ENCODE measurements at places on chromosomes 1 and 21. TPM values are rescaled to one million over a fixed set of nuclear protein-coding genes. Genes with fewer than 3 reads are reported as not detected.
A peak's percentile ranks its signal among the peaks of the same experiment; 100 is the strongest.

DNA sequence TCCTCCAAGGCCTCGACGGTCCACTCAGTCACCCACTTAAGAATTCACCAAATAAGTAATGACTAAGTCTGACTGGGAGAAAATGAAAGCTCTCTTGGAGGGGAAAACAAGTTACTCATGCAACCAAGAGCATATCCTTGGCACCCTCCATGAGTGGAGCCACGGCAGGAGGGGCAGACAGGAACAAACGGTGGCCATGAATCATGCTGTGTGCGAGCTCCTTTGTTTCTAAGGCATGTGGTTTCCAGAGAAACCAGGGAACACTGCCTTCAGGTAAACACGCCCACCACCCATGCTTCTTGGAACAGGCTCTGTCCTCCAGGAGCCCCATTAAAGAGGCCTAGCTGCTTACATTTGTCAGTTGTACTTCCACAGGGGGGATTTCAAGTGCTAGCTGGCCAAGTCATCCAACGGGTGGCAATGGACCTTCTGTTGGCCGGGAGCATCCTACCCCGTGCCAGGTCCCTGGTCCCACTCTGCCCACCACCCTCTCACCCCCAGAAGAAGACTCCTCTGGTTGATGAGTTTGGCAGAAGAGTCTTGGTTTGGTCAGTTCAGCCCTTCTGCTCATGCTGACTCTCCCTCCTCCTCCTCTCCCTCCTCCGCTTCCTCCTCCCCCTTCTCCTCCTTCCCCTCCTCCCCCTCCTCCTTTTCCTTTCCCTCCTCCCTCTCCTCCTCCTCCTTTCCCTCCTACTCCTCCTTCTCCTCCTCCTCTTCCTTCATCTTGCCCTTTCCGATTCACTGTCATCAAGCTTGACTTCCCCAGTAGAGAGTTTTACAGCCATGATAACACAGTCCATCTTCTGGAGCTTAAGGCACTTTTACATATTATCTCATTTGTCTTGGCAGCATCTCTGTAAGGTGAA lies 107.6 kb downstream of the CCDC185 start:
- no peaks in the 10 kb centered on the region for H3K36me3 ChIP-seq
- DNase-seq = no peak
- no peaks in the 10 kb centered on the region for H3K27me3 ChIP-seq
- no peak overlapping the region for H3K27ac ChIP-seq

DNA sequence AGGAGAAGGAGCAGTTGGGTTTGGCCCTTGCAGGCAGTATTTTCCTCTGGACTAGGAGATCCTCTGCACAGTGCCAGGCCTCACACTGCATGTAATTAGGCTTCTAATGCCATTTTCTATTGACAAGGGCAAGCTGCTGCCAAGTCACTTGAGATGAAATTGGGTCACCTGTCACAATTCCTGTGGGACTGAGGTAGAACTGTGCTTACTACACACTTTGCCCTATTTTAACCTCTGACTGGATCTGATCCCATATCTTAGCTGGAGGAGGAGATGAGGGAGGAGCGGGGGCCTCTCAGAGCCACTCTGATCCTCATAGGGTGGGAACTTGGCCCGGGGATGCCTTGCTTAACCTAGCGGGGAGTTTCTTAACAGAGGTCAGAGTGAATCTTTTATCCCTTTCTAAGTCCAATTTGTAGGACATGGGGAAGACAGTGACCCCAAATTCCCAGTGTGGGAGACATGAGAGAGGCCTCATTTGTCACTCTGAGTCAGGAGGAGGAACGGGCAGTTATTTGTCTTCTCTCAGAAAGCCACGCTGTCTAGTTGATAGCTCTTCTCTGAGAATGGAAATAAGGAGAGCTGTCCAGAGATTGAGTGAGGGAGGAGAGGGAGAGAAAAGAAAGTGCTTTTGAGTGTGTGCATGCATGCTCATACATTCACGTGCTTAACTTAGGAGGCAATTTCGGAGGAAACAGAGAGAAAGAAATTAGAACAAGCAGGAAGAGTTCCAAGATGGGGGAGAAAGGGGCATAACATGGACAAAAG lies 121.3 kb downstream of the CACNA1E start:
- no peak overlapping the region for H3K4me3 ChIP-seq
- no peak for DNase-seq
- no peaks in the 10 kb centered on the region for H3K27me3 ChIP-seq

CYYR1 gene
- 24.8 TPM for total RNA-seq

GRCh38 chr1:22056043-22056442 lies 3.5 kb downstream of the CDC42 start:
- H3K4me1 ChIP-seq = no peaks in the 10 kb centered on the region
- no peak overlapping the region for H3K27ac ChIP-seq
- no peaks in the 10 kb centered on the region for H3K36me3 ChIP-seq

FAM72D gene
- total RNA-seq = 0.24 TPM

DNA sequence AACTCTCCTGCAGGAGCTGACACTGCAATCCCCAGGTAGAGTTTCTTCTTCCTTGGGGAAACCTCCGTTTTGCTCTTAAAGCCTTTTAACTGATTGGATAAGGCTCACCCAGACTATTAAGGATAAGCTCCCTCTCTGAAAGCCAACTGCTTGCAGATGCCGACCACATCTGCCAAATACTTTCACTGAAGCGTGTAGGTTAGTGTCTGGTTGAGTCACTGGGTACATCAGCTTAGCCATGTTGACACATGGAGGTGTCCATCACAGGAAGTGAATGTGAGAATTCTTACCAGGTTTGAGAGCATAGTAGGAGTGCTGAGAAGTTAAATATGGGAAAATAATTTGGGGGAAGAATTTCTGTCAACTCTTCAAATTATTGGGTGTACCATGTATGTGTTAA lies 202.0 kb downstream of the AJAP1 start:
- no peak overlapping the region for H3K4me3 ChIP-seq
- no peaks in the 10 kb centered on the region for H3K27me3 ChIP-seq
- no peaks in the 10 kb centered on the region for H3K4me1 ChIP-seq
- no peak for DNase-seq

CBR1 gene
- total RNA-seq = 26.4 TPM

- H3K4me1 ChIP-seq = peaks cover 2% of the 10 kb centered on the region
- H3K4me3 ChIP-seq = no peak overlapping the region
- no peak for DNase-seq
- no peaks in the 10 kb centered on the region for H3K27me3 ChIP-seq
- H3K36me3 ChIP-seq = no peaks in the 10 kb centered on the region
These were observed 6.4 kb downstream of the XCL1 start for GRCh38 chr1:168582688-168583336.

- no peak overlapping the region for H3K4me3 ChIP-seq
- no peak for DNase-seq
- no peaks in the 10 kb centered on the region for H3K4me1 ChIP-seq
- no peaks in the 10 kb centered on the region for H3K27me3 ChIP-seq
- H3K36me3 ChIP-seq = no peaks in the 10 kb centered on the region
These were observed 86.7 kb downstream of the PEX14 start for GRCh38 chr1:10561497-10561896.

GRCh38 chr1:221897321-221897721 lies 155.4 kb upstream of the DUSP10 start:
- no peaks in the 10 kb centered on the region for H3K27me3 ChIP-seq
- H3K27ac ChIP-seq = no peak overlapping the region
- DNase-seq = no peak

GRCh38 chr1:21896652-21897532 lies 40.2 kb downstream of the HSPG2 start:
- H3K4me1 ChIP-seq = no peaks in the 10 kb centered on the region
- no peaks in the 10 kb centered on the region for H3K36me3 ChIP-seq
- peak; percentile 82 for DNase-seq
- no peaks in the 10 kb centered on the region for H3K27me3 ChIP-seq
- no peak overlapping the region for H3K4me3 ChIP-seq
- peak overlapping the region; percentile 48 for H3K27ac ChIP-seq

DNA sequence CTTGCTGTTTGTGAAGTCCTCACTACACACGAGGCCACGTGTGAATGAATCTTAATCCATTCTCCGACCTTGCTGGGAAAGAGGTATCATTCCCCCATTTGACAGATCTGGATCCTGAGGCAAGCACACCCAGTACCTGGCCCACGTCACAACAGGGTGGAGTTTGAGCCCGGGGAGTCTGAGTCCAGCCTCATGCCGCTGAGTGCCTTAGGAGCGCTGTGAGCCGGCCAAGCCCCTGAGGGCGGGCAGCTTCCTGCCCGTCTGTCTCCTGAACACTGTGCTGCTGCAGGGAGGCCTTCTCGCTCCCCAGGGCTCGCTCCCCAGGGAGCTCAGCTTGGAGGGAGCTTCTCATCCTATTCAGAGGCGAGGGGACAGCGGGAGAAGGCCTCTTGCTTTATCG lies 29.7 kb downstream of the SLC45A1 start:
- H3K27me3 ChIP-seq = no peaks in the 10 kb centered on the region
- H3K36me3 ChIP-seq = no peaks in the 10 kb centered on the region
- no peak for DNase-seq
- no peak overlapping the region for H3K27ac ChIP-seq
- H3K4me3 ChIP-seq = no peak overlapping the region

NEGR1 gene
- total RNA-seq = 50.3 TPM

DNA sequence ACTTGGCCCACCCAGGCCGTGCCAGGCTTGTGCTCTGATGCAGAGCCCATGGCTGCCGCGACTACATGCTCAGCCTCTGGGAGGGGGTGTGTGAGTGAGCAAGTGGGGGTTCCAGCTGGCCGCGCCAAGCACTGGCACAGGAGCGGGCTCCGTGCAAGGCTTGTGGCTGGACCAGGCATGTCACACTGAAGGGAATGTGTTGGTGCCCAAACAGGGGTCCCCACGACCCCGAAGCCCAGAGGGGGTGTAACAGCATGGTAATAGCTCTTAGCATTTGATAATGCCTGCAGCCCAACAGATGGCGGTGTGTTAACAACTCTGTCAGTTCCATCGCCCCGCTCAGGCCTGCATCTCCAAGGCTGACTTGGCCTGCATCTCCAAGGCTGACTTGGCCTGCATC lies 38.3 kb upstream of the CD46 start:
- no peaks in the 10 kb centered on the region for H3K27me3 ChIP-seq
- no peaks in the 10 kb centered on the region for H3K4me1 ChIP-seq
- H3K27ac ChIP-seq = no peak overlapping the region
- H3K4me3 ChIP-seq = no peak overlapping the region
- no peaks in the 10 kb centered on the region for H3K36me3 ChIP-seq

LRRC42 gene
- total RNA-seq = 26.2 TPM

DNA sequence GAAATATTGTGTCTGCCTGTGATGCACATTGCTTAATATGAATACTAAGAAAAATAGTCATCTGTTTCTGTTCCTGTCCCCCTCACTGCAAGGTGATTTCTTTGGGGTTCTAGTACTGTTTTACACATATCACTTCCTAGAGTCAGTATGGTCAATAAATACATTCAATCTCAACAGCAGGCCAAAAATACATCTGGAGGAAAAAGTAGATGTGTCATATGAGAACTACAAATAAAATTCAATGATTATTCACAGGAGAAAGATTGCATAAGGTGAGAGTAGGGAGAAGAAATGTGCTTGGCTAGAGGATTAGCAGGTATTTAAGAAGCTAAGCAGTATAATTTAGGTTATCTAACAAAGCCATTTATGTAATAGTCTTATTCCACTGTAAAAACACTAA lies 45.3 kb upstream of the SAMSN1 start:
- no peak overlapping the region for H3K4me3 ChIP-seq
- no peaks in the 10 kb centered on the region for H3K36me3 ChIP-seq
- no peak for DNase-seq
- H3K27ac ChIP-seq = no peak overlapping the region
- no peaks in the 10 kb centered on the region for H3K27me3 ChIP-seq

GRCh38 chr1:33365560-33365997 lies 44.7 kb upstream of the A3GALT2 start:
- H3K36me3 ChIP-seq = no peaks in the 10 kb centered on the region
- no peaks in the 10 kb centered on the region for H3K27me3 ChIP-seq
- peaks cover 3% of the 10 kb centered on the region for H3K4me1 ChIP-seq
- H3K27ac ChIP-seq = peak overlapping the region; percentile 86
- no peak overlapping the region for H3K4me3 ChIP-seq

FMO5 gene
- 5.8 TPM for total RNA-seq

- DNase-seq = no peak
- H3K27me3 ChIP-seq = no peaks in the 10 kb centered on the region
- H3K36me3 ChIP-seq = no peaks in the 10 kb centered on the region
- H3K27ac ChIP-seq = no peak overlapping the region
- H3K4me1 ChIP-seq = no peaks in the 10 kb centered on the region
- H3K4me3 ChIP-seq = no peak overlapping the region
These were observed 182.1 kb downstream of the NPHP4 start for GRCh38 chr1:5810131-5810530.

DNA sequence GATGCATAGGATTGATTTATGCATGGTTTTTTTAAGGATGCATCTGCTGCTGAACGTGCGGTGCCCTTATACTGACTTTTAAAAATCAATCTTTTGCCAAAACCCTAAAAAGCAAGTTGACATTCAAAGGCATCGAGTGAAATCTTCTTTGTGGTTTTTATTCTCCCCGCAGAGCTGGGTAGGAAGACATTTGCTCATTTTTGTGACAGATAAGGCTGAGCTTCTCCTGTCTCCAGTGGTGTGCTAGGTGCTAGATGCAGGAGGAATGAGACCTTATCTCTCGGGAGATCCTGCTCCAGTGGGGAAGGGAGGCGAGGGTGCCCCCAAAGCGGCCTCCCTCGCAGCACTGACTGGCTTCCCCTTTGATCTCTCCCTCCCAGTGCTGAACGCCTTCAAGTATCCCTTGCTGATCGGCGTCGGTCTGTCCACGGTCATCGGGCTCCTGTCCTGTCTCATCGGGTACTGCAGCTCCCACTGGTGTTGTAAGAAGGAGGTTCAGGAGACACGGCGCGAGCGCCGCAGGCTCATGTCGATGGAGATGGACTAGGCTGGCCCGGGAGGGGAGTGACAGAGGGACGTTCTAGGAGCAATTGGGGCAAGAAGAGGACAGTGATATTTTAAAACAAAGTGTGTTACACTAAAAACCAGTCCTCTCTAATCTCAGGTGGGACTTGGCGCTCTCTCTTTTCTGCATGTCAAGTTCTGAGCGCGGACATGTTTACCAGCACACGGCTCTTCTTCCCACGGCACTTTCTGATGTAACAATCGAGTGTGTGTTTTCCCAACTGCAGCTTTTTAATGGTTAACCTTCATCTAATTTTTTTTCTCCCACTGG lies 14.9 kb upstream of the CD101 start:
- H3K36me3 ChIP-seq = no peaks in the 10 kb centered on the region
- H3K27ac ChIP-seq = no peak overlapping the region
- no peaks in the 10 kb centered on the region for H3K27me3 ChIP-seq
- peaks cover 5% of the 10 kb centered on the region for H3K4me1 ChIP-seq
- no peak for DNase-seq

GRCh38 chr21:32569261-32570230 lies 15.8 kb downstream of the TCP10L start:
- no peaks in the 10 kb centered on the region for H3K36me3 ChIP-seq
- H3K27ac ChIP-seq = peak overlapping the region; percentile 76
- peak overlapping the region; percentile 24 for H3K4me3 ChIP-seq
- no peaks in the 10 kb centered on the region for H3K27me3 ChIP-seq
- H3K4me1 ChIP-seq = peaks cover 4% of the 10 kb centered on the region
- DNase-seq = peak; percentile 90

All from aorta (tissue), 5 donors.